Right hindlimb (tissue), 1 donor: ENCODE measurements at places on chromosomes 1 and 21.

GRCh38 chr1:196381544-196381943, 226.7 kb downstream of the KCNT2 start:
- no peak for DNase-seq

DNA sequence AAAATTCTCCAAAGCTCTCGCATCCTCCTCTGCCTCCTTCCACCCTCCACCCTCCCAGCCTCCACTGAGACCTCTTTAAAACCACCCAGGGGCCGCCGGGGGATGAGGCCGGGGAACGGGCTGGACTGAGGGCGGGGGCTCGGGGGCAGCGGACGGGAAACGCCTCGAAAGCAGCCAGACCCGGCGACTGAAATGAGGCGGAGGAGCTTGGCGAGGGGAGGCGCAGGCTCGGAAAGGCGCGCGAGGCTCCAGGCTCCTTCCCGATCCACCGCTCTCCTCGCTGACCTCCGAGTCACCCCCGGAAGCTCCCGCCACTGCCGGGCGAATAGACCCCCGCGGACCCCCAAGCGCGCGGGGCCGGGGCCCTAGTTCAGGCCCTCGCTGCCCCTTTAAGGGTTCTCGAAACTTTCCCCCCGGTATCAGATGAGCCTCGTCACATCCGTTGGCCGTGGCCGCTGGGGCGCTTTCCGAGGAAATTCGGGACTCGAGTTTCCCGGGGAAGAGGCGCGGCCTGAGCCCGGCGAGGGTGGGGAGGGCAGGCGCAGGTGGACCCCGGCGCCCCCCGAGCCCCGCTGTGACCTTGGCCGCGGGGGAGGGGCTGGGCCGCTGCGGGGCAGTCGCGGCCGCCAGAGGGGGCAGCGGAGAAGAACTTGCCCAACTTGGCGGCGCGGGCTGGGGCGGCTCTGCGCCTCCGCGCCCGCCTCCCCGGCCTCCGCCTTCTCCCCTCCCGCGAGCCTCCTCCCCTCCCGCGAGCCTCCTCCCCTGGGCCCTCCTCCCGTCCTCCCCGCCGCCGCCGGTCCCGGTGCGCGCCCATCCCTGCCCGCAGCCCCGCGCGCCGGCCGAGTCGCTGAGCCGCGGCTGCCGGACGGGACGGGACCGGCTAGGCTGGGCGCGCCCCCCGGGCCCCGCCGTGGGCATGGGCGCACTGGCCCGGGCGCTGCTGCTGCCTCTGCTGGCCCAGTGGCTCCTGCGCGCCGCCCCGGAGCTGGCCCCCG, at the start of gene BACE2:
BACE2 (plus strand) TSS at position 813 of the 995 bp plus-strand sequence; CDS start at position 917, 104 bp downstream.
- DNase-seq, result peak; percentile 88

DNA sequence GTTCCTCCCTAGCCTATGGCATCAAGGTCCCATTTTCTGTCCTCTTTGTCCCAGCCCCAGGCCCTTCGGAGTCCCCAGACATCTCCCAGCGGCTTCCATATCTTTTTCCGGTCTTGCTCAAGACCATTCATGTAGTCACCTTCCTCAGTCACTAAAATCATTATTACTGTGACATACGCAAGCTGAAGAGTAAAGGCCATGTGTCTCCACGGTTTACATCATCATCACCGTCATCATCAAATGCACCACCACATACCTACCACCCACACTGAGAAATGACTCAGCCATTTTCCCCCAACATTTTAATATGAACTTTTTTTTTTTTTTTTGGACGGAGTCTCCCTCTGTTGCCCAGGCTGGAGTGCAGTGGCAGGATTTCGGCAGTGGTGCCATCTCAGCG, 43.4 kb downstream of the FHAD1 start:
- DNase-seq, result no peak

- DNase-seq, result no peak
Measured at GRCh38 chr1:211352985-211353515, 26.4 kb downstream of the TRAF5 start.

DNA sequence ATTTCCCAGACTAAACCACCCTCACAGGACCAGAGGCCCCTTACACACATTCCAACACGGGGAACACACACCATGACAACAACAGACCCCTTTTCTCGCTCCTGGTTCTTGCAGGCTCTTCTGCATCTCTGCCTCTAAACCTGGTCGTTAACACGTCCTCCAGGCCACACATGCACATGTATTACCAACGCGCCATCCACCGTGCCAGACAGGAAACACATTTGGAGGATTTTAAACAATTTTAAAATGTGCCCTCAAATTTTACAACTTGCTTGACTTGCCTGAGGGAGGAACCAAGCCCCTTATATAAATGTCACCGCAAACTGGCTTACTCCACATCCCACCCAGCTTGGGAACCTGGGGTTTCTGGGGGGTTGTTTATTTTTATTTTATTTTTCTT, 16.9 kb upstream of the EFNA1 start:
- DNase-seq, result no peak

GRCh38 chr1:44616991-44617702, 57.1 kb downstream of the TMEM53 start:
- DNase-seq, result no peak

DNA sequence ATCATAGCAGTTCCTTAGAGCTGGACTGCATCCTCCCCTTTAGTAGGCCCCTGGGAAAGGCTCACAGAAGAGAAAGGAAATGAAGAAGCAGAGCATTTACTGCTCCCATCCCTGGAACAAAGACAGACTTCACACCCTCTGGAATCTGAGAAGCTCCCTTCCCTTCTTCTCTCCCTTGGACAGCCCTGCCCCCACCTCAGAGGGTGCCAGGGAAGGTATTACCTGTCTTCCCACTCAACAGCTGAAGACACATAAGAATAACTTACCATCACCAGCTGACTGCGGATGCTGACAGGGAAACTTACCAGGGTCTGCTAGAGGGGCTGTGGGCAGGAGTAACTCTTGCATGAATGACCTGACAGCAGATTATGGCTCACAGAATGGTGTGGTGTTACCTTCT, 14.1 kb upstream of the FAAH start:
- DNase-seq, result no peak

DNA sequence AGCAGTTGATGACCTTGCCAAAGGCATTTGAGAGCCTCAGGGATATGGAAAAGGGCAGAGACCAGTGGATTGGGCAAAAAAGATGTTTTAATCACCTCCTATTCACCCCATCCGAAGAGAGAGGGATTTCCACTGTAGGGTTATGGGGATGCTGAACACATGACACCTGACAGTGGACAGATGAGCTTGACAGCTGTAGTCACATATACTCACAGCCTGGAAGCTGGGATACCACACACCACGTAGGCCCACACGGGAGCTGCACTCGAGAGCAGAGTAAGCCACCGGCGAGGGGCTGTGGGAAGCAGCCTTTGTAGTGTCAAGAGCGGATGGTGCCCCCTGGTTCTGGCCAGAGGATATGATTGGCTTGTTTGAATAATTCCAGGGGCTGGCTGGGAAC, 20.0 kb downstream of the ZBTB40 start:
- DNase-seq, result no peak

DNA sequence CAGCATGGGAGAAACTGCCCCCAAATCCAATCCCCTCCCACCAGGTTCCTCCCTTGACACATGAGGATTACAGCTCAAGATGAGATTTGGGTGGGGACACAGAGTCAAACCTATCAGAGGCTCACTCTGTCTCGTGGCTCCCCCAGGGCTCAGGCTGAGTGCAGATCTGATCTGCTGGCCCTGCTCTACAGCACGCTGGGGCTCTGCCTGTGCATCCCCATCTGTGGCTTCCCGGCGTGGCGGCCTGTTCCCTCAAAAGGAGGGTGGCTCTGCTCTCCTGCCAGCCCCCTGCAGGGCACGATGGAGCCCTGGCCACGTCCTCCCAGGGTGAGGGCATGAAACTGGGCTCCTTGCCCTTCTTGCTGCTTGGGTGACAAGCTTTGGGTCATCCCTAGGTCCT, 19.8 kb upstream of the SMYD3 start:
- no peak for DNase-seq

- peak; percentile 84 for DNase-seq
Measured at GRCh38 chr21:33403786-33404585, 773 bp downstream of the IFNGR2 start.

DNA sequence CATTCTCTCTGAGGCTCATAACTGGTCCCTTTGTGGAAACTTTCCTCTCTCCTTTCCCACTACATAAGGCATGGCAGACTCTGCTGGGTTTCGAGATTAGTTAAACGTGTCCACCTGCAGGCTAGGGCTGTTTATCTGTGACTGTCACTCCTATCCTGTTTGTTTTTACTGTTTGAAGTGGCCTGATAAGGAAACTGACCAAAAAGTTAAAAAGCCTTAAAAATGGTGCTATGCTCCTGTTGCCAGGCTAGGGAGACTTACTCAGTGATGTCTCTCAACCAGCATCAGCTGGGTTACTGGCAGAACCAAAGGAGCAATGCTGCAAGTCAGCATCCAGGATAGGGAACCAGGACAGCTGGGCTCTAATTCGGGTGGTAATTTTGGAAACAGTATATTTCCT, 3.9 kb downstream of the PIGV start:
- no peak for DNase-seq

GRCh38 chr1:234730475-234730769, 120.4 kb upstream of the IRF2BP2 start:
- no peak for DNase-seq

DNA sequence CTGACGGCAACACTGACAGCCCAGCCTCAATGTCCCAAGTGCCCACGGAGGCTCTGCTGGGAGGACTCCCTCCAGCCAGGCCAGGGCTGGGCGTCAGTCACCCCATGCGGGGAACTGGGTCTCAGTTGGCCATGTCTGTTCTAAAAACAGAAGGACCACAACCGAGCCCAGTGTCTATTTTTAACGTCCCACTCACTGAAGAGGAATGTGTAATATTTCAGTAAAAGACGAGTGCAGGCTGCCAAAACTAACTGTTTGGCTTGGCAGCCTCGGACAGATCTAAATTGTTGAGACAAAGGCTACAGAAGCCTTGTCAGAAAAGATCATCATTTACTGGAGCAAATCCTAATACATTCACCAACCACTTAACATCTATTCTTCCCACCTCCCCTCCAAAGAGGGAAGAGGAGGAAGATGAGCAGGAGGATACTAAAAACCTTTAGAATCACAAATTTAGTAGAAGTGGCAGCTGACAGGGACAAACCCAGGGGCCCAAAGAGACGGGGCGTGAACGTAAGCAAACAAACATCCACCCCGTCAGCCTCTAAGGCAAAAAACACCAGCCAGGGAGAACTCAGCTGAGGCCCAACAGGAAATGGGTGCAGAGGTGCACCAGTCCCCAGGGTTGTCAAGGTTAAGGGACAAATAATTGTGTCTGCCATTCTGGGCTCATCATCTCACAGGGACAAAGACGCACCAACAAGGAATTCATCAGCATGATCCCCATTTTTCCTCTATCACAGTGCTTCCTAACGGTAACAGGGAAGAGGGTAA, 18.7 kb downstream of the C1orf198 start:
- DNase-seq, result peak; percentile 88

DNA sequence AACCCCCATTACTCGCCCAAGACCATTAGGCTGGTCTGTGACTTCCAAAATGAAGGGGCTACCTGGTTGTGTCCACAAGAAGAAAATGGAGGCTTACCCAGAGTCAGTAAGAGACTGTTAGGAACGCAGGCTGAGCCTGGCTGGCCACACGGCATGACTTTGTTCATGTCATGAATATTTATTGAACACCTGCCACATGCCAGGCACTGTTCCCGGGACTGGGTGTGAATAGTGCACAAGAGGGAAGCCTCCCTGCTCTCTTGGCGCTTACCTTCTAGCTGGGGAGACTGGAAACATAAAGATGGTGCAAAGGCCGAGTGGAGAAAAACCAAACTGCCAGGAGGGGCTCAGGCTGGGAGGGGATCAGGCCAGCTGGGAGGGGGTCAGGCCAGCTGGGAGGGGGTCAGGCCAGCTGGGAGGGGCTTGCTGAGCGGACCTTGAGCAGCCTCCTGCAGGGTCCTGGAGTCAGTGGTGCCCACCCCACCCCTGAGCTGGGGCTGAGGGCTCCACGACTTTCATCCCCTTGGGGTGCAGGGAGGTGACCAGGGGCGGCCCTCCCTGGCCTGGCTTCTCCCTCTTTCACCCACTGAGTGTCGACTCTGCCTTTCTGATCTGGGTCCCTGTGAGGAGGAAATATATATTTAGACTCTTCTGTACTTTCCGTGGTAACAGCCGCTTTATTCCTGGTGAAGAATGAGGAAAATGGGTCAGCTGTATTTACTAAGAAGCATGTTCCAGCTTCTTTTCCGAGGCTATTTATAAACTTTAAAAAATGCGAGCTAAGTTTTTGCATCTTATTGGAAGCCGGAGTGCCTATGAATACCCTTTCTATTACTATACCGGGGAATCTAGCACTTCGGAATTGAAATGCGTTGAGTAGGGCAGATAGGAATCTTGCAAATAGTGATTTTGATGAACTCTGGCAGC, 139.0 kb downstream of the CAMTA1 start:
- no peak for DNase-seq

- DNase-seq, result peak; percentile 30
Measured at GRCh38 chr1:7827126-7827955, 25.5 kb downstream of the UTS2 start.

GRCh38 chr1:82813386-82813785, 1012.7 kb downstream of the ADGRL2 start:
- DNase-seq, result no peak

DNA sequence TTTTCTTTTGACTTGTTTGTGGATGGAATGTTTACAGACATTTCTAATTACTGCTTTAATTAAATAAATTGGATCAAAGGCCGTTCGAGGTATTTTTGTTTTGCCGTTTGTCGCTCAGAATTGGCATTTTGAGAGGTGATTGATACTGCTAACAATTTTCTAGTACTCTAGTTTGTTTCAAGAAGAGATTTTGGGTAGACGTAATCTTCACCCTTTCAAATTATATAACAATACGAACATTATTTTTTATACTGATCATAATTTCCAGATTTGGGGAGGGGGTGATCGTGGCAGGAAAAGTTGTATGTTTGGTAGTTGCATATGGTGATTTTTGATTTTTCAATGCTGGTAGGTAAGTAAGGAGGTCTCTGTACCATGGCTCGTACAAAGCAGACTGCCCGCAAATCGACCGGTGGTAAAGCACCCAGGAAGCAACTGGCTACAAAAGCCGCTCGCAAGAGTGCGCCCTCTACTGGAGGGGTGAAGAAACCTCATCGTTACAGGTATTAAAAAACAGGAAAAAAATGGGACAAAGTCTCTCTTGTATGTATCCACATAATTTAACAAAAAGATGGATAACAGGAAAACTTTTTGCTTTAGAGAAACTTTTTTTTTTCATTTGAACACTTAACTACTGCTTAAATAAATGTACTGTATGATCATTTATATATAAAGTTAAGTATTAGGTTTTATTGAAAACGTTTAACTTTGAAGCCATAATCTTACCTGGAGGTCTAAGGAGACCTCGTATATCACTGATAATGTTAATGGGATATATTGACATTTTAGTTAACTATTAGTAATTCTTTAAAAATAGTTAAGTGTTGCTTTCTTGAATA, 1.7 kb downstream of the H3-3A start:
- no peak for DNase-seq

GRCh38 chr1:16151995-16152384, 3.9 kb downstream of the EPHA2 start:
- DNase-seq, result no peak
